Kidney glomerular epithelial cell (primary cell): ENCODE measurements at places on chromosomes 11 and 22.
A peak's percentile ranks its signal among the peaks of the same experiment; 100 is the strongest.

DNA sequence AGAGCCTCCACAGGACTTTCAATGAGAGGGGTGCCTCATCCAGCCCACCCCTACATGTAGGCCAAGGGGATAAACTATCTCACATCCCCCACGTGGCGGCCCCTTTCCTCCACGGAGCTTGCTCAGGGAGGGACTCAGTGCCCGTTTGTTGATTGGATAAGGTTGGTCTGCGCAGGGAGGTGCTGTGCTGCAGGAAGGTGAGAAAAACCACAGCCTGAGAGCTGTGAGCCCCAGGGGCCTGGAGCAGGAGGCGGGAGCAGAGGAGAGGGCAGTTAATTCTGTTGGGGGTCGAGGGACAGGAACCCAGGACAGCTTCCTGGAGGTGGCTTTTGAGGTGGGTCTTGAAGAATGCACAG, 31.9 kb upstream of the ATXN10 start:
- DNase-seq, result no peak

- no peak for DNase-seq
These were observed 20.7 kb upstream of the EMID1 start for GRCh38 chr22:29184849-29185490.

GRCh38 chr11:27183672-27184457, 143.2 kb downstream of the BBOX1 start:
- DNase-seq, result peak; percentile 56

- DNase-seq, result no peak
These were observed 42.8 kb downstream of the ZNF280B start for GRCh38 chr22:22465782-22466181.

GRCh38 chr11:104422324-104422944, 258.5 kb upstream of the PDGFD start:
- no peak for DNase-seq

DNA sequence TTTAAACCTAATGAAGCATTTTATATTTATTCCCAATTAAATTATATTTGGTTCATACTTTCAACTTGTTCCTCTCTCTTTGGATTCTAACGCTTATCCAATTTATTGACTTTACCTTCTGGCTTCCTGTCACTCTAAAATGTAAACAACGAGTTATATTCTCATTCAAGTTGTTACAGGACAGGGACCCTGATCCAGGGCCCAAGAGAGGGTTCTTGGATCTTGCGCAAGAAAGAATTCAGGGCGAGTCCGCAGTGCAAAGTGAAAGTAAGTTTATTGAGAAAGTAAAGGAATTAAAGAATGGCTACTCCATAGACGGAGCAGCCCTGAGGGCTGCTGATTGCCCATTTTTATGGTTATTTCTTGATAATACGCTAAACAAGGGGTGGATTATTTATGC, 405.6 kb upstream of the API5 start:
- DNase-seq, result no peak

DNA sequence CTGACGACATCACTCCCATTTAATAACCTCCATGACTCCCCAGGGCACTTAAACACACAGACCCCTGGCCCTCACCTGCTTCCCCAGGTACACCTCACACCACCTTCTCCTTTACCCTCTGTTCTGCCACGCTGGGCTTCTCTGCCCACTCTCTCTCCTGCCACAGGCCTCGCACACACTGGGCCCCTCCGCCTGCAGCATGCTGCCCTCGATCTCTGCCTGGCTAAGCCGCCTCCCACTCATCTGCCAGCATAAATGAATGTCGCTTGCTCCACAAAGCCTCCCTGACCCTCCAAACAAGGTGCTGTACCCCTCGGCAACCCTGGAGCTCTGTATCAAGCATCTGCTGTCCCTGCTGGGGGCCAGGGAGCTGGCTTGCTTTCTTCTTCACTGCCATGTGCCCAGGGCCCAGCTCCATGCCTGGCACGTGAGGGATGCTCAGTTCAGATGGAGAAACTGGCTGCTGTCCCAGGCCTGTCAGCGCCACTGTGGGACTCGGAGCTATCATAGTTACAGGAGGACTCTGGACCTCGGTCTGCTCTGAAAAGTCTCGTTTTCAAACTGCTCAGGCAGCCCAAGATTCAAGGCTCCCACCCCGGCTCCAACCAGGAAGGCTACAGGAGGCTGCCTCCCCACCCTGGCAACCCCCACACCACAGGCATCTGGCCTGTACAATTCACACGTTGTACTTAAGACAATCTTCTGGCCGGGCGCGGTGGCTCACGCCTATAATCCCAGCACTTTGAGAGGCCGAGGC, 11.9 kb downstream of the TTLL1 start:
- no peak for DNase-seq

DNA sequence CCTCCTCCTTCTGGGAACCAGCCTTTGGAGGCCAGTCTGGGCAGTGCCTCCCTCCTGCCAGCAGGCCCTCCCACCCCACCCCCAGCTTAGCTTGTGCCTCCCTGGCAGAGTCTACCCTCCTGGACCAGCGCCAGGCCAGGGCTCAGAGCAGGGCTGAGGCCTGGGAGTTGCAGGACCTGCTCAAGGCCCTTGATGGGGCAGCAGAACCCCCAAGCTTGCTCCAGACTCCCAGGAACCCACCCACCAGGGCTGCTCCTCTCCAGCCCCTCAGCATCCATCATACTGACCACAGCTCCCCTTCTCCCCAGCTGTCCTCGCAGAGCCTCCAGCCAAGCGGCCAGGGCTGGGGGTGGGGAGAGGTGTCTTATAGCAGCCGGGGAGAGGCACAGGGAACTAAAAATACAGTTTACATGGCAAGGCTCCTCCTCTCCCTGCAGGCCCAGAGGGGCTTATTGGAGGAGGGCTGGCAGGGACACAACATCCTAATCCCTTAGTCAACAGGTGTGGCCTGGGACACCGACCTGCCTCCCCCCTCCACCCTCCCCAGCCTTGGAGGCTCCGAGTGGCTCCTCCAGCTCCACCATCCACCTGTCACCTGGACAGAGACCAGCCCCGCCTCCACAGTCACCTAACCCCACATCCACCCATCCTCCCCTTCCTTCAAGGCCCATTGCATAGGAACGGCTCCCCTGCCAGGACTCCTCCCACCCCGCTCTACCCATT, 5.2 kb upstream of the MB start:
- no peak for DNase-seq

- peak; percentile 23 for DNase-seq
These were observed 5.8 kb downstream of the USP35 start for GRCh38 chr11:78194490-78194889.

DNA sequence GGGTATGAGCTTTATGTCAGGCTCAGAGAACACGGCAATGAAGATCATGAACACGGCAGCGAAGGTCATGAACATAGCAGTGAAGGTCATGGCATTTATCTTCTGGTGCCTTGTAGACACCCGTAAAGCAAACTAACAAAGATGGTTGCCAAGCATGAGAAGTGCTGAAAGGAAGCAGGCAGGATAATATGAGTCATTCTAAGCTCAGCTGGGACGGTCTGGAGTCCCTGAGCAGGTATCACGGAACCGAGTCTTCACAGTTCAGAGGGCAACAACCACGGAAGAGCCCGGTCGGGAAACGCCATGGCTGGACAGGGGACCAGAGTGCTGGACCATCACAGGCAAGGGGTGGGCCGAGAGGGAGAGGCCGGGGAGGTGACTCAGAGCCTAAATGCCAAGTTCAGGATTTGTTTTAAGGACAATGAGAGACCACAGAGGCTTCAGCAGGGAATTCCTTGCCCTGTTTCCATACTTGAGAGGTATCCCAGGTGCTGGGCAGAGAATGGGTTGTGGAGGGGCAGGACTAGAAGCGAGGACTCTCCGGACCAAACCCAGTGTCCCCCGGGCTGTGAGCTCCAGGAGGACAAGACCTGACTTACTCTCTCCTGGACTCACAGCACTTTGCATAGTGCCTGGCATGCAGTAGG, 13.1 kb upstream of the MS4A10 start:
- DNase-seq, result no peak

DNA sequence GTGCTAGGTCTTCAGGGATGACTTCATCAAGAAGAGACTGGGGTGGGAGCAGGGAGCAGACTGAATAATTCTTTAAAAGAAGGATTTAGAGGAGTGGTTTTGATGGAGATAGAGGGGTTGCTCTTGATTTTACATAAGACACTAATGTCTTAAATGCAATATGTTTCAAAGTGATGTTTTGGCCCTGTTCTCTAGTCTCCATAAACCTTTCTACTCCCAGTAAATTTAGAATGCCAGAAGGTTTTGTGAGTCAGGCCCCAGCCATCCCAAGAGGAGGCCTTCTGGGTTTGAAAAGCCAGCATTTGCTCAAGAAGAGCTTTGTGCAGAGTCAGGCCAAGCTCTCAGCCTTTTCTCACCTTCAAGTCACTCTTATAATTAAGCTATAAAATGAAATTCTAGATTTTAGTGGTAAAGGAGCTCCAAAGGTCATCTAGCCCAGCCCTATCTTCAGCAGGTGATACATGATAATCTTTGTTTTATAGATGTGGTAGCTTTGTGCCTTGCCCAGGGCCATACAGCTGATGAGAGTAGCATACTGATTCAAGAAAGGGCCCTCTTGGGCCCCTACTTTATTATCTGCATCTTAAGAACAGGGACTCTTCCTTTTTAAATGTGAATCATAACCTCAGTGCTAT, 122.8 kb upstream of the MTNR1B start:
- no peak for DNase-seq

DNA sequence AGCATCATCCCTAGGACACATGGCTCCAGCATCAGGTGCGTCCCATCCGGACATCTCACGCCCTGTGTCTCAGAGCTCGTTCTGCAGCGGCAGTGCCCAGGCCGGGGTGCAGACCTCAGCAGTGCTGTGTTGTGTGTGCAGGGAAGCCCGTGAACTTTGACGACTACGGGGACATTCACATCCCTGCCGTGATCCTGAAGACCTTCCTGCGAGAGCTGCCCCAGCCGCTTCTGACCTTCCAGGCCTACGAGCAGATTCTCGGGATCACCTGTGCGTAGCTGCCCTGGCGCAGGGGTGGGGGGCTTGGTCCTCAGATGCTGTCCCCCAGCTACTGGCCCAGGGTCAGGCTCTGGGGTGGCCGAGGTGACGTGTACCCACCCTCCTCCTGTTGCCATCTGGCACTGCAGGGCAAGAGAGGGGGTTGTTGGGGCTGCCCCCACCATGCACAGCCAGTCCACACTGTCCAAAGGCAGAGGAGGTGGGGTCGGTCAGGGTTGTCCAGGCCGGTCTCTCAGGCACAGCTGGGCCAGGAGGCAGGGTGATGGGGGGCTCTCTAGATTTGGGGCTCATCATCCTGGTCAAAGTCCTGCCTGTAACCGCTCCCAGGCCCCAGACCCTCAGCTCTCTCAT, 96.5 kb downstream of the ARHGAP8 start:
- DNase-seq, result no peak

GRCh38 chr11:2697866-2698265, 1.9 kb downstream of the KCNQ1OT1 start:
- DNase-seq, result no peak

GRCh38 chr22:46770726-46771125, 8.3 kb downstream of the TBC1D22A start:
- DNase-seq, result no peak

DNA sequence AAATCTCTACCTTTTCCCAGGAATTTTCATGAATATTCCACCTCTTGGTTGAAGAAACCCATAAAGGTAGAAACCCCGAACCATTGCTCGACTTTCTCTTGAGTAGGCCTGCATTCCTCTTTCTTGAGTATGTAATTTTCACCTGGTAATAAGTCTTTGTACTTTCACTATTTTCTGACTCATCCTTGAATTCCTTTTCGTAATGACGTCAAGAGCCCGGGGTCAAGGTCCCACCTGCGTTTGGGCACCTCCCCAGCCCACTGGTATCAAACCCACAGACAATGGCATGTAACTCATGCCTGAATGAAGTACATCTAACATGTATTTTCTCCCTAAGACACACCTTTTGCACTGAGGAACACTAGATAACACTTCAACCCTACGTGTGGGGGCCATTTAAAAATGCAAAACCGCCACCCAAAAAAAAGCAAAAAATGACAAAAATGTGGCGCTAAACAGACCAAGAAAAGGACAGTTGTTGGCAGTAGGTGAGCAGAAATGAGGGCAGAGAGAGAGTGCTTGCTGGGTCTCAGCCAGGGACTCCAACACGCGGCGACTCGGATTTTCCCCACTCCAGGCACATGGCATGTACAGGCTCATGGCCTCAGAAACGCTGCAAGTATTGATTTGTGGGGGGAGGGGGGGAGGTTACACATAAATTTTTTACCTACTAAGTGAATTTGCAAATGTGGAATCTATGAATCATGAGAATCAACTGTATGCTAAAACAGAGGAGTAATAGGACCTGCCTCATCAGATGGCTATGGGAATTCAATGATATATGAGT, 4.1 kb upstream of the C11orf24 start:
- no peak for DNase-seq

DNA sequence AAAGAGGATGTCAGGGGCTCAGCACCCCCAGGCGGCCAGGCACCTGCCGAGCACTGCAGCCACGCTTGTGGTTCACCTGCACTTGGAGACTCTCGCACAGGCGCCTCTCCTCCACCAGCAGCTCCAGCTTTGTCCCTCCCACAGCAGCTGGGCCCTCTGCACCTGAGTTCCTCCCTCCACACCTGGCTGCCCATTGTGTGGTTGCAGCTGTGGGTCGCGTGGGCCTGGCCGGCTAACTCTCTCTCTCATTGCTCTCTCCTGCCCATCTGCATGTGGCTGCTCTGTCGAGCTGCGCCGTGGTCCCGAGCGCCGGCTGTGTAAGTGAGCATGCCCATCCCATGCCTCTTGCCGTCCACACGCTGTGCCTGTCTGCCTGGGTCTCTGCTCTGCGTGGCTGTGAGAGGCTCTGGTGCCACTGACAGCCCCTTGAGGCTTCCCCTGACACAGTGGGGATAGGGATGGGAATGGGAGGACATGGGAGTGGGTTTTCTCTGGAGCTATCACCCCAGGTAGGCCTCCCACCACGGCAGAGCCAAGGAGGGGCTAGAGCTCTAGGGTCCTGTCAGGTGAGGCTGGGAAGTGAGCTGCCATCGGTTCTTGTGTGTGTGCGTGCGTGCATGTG, 8.5 kb upstream of the ACR start:
- no peak for DNase-seq

GRCh38 chr11:120186774-120187591, 23.8 kb upstream of the OAF start:
- peak; percentile 8 for DNase-seq

GRCh38 chr22:45181240-45181639, 17.5 kb downstream of the NUP50 start:
- DNase-seq, result no peak

- no peak for DNase-seq
These were observed 112.1 kb upstream of the DRD2 start for GRCh38 chr11:113587308-113587739.

DNA sequence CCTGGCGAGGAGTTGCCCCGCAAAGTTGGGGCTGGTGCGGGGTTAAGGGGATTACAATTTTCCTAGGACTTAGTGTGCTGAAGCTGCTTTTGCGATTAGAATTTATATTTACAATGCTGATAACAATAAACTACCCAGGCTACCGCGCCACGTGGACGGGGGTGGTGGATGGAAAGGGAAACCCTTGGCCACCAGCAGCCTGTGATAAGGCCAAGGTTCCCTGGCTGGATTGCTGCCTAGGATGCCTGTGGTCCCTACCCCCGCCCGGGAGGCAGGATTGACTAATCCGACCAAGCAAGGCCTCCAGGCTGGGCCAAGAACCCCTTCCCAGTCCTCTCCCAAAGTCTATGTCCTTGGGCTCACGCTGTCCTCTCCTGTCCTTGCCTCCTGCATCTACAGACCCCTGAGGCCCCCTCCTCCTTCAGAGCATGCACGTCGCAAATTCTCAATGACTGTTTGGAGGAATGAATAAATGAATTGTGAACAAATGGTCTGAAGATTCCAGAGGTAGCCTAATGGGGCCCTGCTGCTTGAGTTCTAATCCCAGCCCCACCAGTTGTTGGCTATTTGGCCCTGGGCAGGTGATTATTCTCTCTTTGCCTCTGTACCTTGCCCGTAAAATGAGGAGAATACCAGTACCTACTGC, 7.6 kb upstream of the CHKA start:
- no peak for DNase-seq
